ENCODE measurements at places on chromosomes 11 and 22. TPM values are rescaled to one million over a fixed set of nuclear protein-coding genes. Genes with fewer than 3 reads are reported as not detected.
A peak's percentile ranks its signal among the peaks of the same experiment; 100 is the strongest.

Gene ASCL2
- 0.15 TPM for total RNA-seq

Gene HTR3A
- total RNA-seq = not detected

Gene FLRT1
- total RNA-seq = not detected

- peaks cover 10% of the 10 kb centered on the region for H3K36me3 ChIP-seq
- no peak for DNase-seq
- H3K27me3 ChIP-seq = peaks cover 4% of the 10 kb centered on the region
- peaks cover 28% of the 10 kb centered on the region for H3K4me1 ChIP-seq
These were observed 100.8 kb downstream of the KIAA1671 start for GRCh38 chr22:25053153-25053805.

DNA sequence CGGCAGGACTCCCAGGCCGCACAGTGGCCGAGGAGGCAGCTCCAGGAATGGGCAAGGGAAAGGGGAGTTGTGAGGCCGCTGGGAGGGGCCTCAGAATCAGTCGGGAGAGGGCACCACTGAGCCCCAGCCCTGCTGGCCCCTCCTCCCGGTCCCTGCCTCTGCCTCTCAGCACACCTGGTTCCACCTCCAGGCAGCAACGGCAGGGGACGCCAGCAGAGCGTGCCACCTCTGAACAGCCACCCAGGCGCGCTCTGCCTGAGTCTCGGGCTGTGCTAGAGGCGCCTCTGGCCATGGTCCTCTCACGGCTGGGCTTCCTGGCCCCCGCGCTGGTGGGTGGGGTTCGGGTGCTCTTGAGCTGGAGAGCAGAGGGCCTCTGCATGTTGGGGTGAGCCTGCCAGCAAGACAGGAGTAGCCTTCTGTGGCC lies 33.0 kb downstream of the MOB2 start:
- peak; percentile 45 for DNase-seq
- H3K4me3 ChIP-seq = no peak overlapping the region
- no peaks in the 10 kb centered on the region for H3K36me3 ChIP-seq
- H3K27ac ChIP-seq = no peak overlapping the region

Gene EFCAB6
- 0.14 TPM for total RNA-seq

GRCh38 chr22:46726986-46727317 lies 11.1 kb downstream of the CERK start:
- no peaks in the 10 kb centered on the region for H3K27me3 ChIP-seq
- DNase-seq = no peak
- peaks cover 18% of the 10 kb centered on the region for H3K36me3 ChIP-seq
- H3K4me1 ChIP-seq = peaks cover 10% of the 10 kb centered on the region
- H3K27ac ChIP-seq = no peak overlapping the region

- DNase-seq = no peak
- H3K4me3 ChIP-seq = no peak overlapping the region
- no peaks in the 10 kb centered on the region for H3K27me3 ChIP-seq
These were observed 6.2 kb downstream of the NAA40 start for GRCh38 chr11:63944987-63945386.

DNA sequence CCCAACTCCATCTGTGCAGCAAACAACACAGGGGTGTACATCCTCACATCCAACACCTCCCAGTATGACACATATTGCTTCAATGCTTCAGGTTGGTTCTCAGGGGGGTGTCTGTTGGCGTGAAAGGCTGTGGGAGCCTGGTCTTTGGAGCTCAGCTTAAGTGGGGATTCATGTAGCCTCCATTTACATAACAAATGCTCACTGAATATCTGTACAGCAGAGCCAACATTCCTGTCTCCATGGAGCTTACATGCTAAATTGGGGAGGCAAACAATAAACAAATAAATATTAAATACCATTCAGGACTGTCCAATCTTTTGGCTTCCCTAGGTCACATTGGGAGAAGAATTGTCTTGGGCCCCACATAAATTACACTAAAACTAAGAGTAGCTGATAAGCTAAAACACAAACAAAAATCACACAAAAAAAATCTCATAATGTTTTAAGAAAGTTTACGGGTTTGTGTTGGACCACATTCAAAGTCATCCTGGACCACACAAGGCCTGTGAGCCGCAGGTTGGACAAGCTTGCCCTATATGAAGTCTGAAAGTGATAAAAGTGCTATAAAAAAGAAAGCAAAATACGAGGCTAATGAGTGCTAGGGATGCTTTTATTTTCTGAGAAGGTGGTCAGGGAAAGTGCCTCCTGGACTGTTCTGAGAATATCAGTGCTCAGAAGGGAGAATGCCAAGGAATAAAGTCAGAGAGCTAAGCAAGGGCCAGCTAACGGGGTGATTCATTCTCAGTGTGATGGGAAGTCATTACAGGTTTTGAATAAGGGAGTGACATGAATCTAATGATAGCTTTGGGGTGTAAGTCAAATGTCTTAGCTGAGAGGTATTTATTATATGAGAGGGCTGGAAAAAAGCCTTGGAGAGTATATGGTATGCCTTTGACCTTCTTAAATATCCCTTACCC lies 41.6 kb downstream of the CD44 start:
- peaks cover 69% of the 10 kb centered on the region for H3K4me1 ChIP-seq
- no peak overlapping the region for H3K27ac ChIP-seq
- no peak for DNase-seq
- no peak overlapping the region for H3K4me3 ChIP-seq

DNA sequence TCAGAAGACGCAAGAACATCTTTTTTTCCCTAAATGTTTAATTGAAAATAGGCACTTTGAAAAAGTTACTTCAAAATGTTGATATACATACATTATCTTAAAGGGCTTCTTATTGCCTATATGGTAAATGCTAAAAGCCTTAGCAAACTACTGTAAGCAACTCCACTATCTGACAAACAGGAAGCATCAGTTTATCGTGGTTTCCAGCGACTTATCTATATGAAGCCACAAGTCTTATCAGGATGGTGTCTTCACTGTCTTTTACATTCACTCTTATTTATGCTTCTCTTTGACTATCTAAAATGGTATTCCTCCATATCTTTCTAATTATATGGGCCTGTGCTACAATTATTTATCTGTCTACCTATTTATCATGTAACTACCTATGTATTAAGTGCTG lies 2091.9 kb downstream of the LRRC4C start:
- no peak for DNase-seq
- no peak overlapping the region for H3K4me3 ChIP-seq
- no peak overlapping the region for H3K27ac ChIP-seq
- H3K36me3 ChIP-seq = no peaks in the 10 kb centered on the region

Gene FAM180B
- total RNA-seq = not detected

Gene APOL4
- 22.6 TPM for total RNA-seq

DNA sequence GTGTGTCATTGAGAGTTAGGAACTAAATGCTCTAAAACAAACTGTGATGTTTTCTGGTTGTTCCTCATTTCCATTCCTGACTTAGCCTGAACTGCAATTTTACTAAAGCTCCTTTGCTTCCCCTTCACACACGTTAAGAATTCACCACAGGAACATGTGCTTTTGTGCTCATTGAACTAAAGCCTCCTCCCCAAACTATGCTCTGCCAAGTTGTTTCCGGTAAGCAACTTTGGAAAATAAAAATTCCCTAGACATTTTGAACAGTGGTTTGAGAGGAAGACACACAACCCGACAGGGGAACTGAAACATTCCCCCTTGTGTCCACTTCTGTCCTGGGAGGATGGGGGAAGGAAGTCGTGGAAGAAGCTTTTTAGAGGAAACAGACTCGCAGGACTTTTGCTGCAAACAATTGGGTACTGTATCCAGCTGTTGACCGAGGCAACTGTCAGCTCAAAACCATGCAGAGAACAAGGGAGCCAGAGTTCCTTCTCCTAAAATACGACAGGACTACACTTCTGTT lies 66.9 kb downstream of the GAB2 start:
- peaks cover 51% of the 10 kb centered on the region for H3K4me1 ChIP-seq
- H3K27ac ChIP-seq = peak overlapping the region; percentile 90
- H3K36me3 ChIP-seq = peaks cover 18% of the 10 kb centered on the region
- no peaks in the 10 kb centered on the region for H3K27me3 ChIP-seq
- no peak for DNase-seq

Gene SCGB2A2
- not detected for total RNA-seq

GRCh38 chr22:26576026-26576680 lies 13.8 kb downstream of the TPST2 start:
- no peaks in the 10 kb centered on the region for H3K27me3 ChIP-seq
- peaks cover 34% of the 10 kb centered on the region for H3K36me3 ChIP-seq
- no peak for DNase-seq
- H3K4me1 ChIP-seq = peaks cover 66% of the 10 kb centered on the region

GRCh38 chr11:96338910-96339705 lies 3.9 kb downstream of the MAML2 start:
- peak overlapping the region; percentile 92 for H3K4me3 ChIP-seq
- H3K27ac ChIP-seq = peak overlapping the region; percentile 92
- H3K4me1 ChIP-seq = peaks cover 57% of the 10 kb centered on the region
